ENCODE measurements at places on chromosomes 3 and 15. TPM values are rescaled to one million over a fixed set of nuclear protein-coding genes. Genes with fewer than 3 reads are reported as not detected.

THSD4 gene
- 73.1 TPM for total RNA-seq

DNA sequence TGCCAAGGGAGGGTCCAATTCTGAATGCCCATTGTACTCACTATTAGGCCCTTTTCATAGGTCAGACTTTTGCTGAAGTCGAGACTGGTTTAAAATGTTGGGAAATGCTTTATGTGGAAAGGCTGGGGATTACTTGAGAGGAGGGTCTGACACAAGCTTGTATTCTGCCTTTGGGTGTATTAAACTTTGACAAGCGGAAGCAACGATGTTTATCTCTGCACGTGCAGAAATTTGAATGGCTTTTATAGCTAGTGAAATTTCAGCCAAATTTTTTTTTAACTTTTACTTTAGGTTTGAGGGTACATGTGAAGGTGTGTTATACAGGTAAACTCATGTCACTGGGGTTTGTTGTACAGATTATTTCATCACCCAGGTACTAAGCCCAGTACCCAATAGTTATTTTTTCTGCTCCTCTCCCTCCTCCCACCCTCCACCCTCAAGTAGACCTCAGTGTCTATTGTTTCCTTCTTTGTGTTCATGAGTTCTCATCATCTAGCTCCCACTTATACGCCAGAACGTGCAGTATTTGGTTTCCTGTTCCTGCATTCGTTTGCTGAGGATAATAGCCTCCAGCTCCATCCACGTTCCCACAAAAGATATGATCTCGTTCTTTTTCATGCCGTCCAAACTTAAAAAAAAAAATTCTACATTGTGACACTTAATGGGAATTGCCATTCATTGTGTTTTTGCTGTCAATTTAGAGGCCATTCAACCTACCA lies 223.0 kb upstream of the BHLHE40 start:
- DNase-seq, result no peak

TTC21A gene
- total RNA-seq, result 1.2 TPM

STARD9 gene
- total RNA-seq, result 7.2 TPM

FAM81A gene
- 11.0 TPM for total RNA-seq

DNA sequence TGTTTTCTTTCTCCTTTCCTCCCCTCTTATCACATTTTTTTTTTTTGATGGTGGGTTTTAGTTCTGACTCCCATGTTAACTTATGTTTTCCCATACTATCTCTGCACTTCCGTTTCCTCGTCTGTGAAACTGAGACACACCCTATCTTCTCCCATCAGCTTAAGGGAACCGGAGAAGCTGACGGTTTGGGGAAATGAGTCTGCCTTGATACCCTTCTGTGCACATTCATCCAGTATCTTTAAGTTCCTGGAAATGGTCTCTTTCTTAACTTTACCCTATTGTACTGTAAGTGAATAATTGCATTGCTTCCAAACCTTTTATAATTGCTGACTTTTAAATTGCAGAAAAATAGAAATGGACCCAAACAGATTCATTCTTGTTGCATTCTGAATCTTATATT lies 26.2 kb upstream of the CFAP161 start:
- no peak for DNase-seq

SST gene
- not detected for total RNA-seq

DNA sequence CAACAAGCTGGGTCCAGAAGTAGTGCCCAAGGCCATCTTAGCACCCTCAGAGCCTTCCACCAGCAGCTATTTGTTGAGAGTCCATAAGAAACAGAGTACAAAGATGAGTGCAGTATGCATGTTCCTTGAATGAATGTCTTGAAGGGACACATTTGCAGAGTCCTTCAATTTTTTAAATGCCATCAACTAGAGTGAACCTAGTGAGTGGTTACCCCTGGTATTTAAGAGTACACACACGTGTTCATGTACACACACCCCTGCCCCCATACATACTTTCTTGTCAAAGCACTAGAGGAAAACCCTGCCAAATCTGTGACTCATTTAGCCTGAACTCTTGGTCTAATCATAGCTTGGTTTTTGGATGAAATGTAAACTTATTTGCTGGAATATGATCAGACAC lies 84.5 kb upstream of the GALNT15 start:
- no peak for DNase-seq

DNA sequence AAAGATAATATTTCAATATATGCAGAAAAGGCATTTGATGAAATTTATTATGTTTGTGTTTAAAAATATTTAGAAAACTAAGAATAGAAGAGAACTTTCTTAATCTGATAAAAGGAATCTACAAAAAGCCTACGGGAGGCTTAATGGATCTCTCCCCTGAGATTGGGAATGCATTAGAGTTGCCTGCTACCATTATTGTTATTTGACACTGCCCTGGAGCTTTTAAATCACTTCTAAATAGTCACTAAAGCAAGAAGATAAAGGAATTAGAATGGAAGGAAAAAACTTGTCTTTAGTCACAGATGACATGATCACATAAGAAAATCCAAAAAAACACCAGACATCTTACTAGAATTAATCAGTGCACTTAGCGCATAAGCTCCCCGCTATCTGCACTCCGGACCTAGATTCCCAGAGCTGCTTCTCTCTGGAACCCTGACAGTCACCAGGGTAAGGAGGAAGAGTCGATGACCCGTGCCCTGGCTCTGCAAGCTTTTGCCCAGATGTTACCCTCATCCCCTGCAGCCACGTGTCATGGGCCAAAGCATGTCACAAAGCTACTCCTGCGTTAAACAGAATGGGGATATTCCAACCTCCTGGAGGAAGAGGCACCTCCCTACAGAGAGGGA lies 97.1 kb downstream of the MINAR1 start:
- DNase-seq, result no peak

DNA sequence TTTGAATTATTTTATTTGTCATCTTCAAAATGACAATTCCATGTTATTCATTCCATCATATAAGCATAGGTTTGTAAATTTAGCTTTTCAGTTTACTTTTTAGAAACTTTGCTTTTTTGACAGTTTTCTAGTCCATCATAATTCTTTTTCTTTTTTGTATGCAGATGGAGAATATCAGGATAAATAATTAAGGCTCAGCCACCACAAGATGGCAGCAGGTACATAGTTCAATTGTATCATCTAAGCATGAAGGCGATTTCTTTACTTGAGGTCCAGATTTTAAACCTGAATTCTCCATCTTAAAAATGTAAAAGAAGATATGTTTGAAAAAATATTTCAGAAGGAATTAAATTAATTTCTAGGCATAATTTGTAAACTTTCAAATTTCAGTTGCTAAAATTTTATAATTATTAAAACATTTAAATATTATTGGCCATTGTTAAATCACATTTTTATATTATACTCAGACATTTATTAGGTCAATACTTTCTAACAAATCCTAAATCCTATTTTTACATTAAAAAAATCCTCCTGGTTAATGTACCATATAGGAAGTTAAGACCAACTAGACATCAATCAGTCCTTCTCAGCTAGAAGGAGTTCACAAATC lies 15.1 kb downstream of the PLSCR5 start:
- no peak for DNase-seq

DNA sequence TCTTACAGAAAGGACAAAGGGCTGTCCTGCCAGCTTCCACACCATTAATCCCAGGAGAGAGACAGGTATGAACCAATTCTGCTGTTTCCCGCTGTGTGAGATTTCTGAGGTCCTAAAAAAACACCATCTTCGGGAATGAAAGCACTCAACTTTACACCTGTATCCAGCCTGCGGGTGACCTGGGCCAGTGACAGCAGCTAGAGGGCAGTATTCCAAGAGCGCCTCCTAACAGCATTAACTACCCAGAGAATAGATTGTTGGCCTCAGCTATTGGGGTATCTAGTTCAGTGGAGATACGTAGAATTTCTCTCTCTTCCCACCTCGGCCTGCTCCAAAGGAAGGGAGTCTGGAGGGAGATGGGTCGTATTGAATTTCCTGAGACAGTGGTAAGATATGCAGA lies 55.1 kb downstream of the WDR76 start:
- no peak for DNase-seq

CCDC33 gene
- total RNA-seq, result not detected

PPP1R14D gene
- total RNA-seq, result not detected

GRCh38 chr3:8001307-8001706 lies 500.3 kb upstream of the LMCD1 start:
- DNase-seq, result no peak

GRCh38 chr15:90607361-90607760 lies 77.6 kb downstream of the CRTC3 start:
- DNase-seq, result no peak

NAA50 gene
- 80.8 TPM for total RNA-seq

MED12L gene
- 0.49 TPM for total RNA-seq

GRCh38 chr15:57533448-57533799 lies 58.3 kb upstream of the MYZAP start:
- no peak for DNase-seq

DNA sequence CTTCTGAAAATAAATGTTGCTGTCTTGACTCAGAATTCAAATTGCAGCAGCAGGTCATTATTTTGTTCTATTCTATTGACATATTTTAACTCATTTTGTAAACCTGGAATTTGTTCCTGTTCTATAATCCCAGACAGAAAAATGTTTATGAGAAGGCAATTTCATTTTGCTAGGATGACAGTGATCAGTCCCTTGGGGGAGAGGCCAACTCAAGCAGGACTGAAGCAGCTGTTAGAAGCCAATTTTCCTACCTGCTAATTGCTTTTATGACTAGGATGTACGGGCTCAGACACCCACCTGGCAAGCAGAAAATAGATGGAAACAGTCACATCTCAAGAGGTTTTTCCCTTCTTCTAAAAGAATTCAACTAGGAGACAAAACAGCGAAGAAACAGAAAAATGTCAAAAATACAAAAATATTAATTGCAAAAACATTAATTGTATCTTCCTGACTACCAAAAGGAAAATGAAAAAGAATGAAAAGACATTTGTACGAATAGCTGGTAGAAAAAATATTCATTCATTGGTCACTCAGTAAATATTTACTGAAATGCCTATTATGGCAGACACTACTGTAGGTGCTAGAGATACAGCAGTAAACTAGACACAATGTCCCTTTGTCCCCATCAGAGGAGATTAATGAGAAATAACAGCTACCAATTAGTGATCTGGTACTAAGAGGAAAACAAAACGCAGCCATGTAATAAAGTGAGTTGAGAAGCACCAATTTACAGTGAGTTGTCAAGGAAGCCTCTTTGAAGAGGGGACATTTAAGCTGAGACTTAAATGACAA lies 73.5 kb downstream of the PEAK1 start:
- no peak for DNase-seq

DNA sequence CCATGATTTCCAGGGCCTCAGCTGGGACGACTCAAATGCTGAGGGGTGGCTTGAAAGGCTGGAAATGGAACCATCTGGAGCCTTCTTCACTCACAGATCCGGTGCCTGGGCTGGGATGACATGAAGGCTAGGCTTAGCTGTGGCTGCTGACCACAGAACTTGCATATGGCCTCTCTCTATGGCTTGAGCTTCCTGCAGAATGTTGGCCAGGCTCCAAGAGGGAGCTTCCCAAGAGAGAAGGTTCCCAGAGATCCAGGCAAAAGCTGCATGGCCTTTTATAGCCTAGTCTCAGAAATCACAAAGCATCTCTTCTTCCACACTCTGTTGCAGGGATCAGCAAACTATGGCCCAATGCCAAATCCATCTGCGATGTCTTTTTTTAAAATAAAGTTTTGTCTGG lies 44.8 kb downstream of the GATM start:
- DNase-seq, result peak; percentile 76

ADPRH gene
- 10.1 TPM for total RNA-seq

DCBLD2 gene
- 34.7 TPM for total RNA-seq

GRCh38 chr15:95874637-95875036 lies 455.9 kb upstream of the NR2F2 start:
- DNase-seq, result no peak

IL16 gene
- total RNA-seq, result 3.7 TPM

- DNase-seq, result no peak
Measured at GRCh38 chr3:157859541-157859940, 246.7 kb downstream of the SHOX2 start.

IVD gene
- total RNA-seq, result 88.6 TPM

DNA sequence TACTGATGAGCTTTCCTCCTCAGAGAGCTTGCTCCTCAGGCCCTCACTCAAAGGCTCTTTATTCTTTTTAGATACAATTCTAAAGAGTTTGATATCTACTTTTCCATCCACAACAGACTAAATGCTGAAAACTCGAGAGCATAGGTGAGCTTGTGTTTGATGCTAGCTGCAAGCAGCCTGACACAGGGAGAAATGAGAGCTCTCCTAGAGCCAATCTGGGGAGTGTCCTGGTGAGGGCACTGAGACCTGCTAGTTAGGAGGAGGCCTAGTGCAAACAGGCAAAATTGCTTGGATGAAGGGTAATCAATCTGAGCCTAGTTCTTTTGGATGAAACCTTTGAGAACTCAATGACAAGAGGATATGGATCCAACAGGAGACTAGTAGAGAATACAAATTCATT lies 300.8 kb downstream of the ZBTB20 start:
- no peak for DNase-seq

- no peak for DNase-seq
Measured at GRCh38 chr3:46520531-46520930, 22.8 kb downstream of the RTP3 start.

HRG gene
- total RNA-seq, result not detected

DNA sequence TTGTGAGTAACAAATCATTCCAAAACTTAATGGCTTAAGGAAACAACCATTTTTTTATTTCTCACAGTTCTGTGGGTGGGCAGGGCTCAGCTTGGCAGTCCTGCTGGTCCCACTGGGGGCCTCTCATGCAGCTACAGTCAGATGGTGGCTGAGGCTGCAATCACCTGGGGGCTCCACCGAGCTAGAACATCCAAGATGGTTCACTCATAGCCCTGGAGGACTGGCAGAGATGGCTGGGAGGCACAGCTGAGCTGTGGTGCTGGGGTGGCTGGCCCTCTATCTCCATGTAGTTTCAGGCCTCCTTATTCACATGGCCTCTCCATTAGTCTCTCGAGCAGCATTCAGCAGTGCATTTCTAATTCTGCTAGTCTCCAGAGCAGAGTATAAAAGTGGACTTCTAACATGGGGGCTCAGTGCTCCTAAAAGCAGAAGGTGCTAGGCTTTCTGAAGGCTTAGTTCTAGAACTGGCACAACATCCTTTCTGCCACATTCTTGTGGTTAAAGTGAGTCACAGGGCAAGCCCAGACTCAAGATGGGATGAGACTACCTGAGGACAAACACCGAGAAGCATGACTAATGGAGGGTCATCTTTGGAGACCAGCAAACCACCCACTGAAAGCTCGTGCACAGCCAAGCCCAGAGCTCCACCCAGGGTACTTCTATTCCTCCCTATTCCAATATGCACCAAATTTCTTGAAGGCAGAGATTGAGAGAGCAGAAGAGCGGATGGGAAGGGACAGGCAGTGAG lies 6.3 kb downstream of the CAV3 start:
- no peak for DNase-seq

GRCh38 chr15:67992834-67993233 lies 61.3 kb upstream of the PIAS1 start:
- DNase-seq, result no peak

DNA sequence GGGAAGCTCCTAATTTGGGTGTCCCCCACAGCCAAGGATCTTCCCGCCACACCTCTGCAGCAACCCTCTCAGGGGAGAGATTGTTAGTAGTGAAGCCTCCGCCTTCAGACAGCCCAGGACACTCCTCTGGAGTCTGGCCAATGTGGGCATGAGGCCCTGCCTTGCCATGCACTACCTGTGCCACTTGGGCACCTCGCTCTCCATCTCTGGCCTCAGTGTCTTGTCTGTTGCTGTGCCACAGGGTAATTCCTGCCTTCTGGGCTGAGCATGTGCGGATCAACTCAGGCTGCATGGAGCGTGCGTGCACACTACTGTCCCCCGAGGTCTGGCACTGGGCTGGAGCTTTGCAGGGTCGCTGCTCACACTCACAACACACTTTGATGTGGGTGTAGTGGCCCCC lies 7.9 kb upstream of the MESP1 start:
- no peak for DNase-seq

NMNAT3 gene
- 11.0 TPM for total RNA-seq

- no peak for DNase-seq
Measured at GRCh38 chr3:35596335-35596995, 42.9 kb upstream of the ARPP21 start.

SLC24A5 gene
- total RNA-seq, result not detected

Measured in Right ventricle myocardium inferior (tissue), 1 donor.